ENCODE measurements at places on chromosomes 5 and 9.

- DNase-seq, result no peak
Observed at GRCh38 chr5:164475339-164475977, 970.0 kb downstream of the MAT2B start.

GRCh38 chr5:143920772-143921171 is 108.8 kb downstream of the HMHB1 start:
- DNase-seq, result no peak

- no peak for DNase-seq
Observed at GRCh38 chr5:137752905-137753690, 1.1 kb downstream of the HNRNPA0 start.

- DNase-seq, result no peak
Observed at GRCh38 chr9:77508396-77508795, 139.7 kb downstream of the GNA14 start.

DNA sequence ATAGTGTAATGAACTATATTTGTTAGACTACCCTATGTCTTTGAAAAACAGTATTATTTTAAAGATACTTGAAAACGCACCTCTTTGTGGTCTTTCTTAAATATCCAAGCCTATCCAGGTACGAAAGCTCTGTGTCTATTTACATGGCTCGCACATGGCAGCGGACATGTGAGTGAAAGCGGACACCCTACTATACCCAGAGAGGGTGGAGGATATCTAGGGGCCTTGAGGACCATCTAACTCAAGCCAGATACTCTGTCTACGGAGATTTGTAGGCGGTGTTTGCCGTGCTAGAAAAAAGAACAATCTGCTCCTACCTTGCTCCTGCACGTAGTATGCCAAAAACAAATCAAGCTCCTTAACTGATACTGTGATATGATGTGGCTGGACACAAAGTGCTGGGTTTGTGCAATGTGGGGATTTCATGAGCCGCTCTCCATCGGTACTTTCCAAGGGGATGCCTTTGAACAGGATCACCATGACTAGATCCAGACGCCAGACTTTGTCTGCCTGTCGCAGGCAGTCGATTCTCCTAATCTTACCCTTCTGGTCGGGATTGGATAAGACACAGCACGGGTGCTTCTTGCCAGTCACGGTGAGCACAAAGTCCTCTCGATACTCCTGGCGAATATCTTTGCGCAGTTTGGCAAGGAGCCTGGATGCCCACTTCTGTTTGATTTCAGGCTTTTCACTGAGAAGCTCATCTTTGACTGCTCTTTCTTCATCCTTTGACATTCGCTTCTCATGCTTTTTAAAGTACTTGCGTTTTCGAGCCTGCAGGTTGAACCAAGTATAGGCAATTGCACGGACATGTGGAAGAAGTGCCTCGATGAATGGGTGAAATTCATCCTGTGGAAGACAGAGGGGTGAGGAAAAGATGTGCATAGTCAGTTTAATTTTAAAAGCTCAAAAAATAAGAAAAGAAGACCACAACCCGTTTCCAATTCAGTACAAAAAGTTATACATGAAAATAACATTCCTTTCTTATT is 7.0 kb downstream of the NFIB start:
- no peak for DNase-seq

GRCh38 chr9:81375187-81376100 is 313.9 kb downstream of the TLE1 start:
- DNase-seq, result no peak

DNA sequence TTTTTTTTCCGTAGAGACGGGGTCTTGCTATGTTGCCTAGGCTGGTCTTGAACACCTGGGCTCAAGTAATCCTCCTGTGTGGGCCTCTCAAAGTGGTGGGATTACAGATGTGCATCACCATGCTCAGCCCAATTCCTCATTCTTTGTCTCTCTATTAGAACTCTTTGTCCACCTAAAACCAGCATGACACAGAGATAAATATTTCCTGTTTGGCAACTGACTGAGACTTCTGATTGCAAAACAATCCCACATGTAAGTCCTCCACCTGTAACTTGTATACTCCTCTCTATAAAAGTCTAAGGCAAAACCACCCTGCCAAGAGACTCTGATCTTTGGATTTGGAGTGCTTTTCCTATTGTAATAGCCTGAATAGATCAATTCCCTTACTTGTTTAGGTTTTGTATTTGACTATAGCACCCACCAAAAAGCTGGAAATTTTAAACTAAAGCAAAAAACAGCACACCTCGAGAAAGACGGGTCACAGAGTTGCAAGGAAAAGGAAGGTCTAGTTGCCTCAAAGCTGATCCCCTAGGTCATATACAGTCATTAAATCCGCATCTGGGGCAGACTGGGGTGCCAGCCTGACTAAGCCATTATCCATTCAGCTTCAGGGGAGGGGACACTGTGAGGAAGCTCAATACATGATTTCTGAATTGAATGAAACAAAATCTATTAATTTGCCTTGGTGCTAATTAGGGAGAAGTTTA is 13.5 kb upstream of the KIF27 start:
- DNase-seq, result peak; percentile 38

GRCh38 chr5:122156724-122157325 is 27.5 kb downstream of the ZNF474 start:
- DNase-seq, result no peak

DNA sequence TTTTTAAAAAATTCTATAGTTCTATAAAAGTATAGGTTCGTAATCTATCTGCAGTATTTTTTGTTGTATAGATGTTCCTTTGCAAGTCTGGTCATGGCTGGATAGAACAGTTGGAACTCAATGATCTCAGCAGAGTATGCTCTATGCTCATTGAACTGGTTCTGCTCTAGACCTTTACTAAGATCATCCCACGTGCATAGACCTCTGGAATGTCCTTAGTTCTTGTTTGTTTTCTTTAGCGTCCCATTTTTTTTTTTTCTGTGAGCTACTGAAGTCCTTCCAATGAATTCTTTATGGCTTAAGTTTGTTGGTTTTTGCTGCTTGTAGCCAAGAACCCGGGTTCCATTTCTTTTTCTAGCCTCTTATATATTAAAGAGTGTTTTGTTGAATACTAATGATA is 3.5 kb downstream of the TMEM38B start:
- no peak for DNase-seq

DNA sequence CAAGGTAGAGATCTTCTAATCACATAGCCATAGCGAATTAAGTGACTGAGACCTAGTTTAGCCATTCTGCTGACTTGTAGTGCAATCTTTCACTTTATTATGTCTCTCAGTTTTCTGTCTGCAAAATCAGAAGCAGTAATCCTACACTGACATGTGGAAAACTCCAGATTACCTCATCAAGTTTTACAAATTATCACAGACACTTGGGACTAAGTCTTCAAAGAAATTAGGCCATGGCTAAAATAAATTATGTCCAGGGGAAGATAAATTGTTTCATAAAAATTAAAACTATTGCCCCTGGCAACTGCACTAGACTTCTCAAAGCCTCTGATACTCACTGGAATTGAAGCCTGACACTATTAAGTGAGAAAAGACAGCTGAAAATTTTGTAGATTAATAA is 129.9 kb upstream of the RGMB start:
- DNase-seq, result no peak

GRCh38 chr5:164998590-164998989 is 1493.2 kb downstream of the MAT2B start:
- DNase-seq, result no peak

GRCh38 chr9:108033976-108034964 is 544.7 kb upstream of the KLF4 start:
- peak; percentile 70 for DNase-seq

DNA sequence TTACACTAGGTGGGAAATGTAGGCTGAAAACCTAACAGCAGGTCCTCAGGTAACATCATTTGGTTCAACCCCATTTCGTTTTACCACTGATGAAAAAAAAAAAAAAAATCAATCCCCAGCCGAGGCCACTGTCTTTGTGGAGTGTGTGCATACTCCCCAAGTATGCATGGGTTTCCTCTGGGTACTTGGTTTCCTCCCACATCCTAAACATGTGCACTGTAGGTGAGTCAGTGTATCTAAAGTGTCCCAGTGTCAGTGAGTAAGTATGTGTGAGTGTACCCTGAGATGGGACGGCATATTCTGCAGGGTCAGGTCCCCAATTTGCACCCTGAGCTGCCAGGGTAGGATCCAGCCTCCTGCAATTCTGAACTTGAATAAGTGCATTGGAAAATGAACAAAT is 966.5 kb upstream of the DMAC1 start:
- DNase-seq, result no peak

DNA sequence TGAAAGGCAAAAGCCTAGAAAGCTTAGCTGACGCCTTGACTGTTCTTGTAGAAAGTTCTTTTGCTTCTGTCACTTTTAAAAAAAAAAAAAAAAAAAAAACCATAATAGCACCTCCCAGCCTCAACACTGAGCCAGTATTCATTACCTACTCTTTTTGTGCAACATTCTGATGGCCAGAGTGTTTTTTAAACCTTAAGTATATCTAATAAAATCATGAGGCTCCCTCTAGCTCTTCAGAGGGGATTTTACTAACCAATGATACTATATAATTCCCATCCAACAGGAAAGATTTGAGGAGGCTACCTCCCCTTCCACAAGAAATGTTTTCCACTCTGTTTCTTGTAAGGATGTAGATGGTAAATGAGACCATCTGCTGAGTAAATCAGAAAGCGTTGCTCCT is 3.9 kb downstream of the BNC2 start:
- no peak for DNase-seq

DNA sequence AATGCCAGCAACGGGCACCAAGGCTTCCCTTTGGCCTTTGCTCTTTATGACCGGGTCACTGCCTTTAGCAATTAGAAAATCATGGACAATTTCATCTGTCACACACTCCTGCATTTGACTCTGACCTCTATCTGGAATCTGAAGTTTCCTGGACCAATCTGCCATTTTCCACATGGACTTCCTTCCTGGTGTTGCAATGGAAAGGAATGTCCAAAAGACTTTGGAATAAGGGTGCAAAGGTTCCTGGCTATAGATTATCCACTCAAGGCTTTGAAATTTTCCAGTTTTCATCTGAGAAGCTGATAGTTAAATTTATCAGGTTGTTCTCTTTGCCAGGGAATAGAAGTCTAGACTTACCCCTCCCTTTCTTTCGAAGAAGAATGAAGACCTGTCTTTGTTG is 523.1 kb upstream of the ZNF462 start:
- no peak for DNase-seq

DNA sequence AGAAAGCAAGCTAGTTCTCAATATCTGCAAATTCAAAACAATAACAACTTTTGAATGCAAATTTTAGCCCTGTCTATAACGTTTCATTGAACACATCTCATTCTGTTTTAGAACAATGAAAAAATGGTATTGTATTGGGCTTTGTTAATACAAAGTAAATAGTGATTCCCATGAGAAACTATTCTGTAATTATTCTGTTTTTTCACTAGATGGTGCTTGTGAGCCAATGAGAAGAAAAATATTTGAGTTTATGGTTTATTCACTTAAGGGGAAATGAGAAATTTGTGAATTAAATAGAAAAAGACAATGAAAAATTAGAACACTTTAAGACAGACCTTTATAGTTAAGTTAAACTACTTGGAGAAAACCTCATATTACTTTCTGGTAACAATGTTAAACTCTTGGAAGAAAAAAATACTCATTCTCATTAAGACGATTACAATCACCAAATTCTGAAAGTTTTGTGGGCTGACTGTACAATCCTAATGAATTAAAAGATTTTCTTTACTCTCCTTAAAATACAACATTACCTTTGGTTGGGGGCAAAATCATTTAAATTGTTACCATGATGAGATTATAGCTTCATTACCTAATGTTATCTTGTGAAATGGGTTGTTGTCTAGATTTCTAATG is 127.0 kb downstream of the NNT start:
- DNase-seq, result peak; percentile 17

DNA sequence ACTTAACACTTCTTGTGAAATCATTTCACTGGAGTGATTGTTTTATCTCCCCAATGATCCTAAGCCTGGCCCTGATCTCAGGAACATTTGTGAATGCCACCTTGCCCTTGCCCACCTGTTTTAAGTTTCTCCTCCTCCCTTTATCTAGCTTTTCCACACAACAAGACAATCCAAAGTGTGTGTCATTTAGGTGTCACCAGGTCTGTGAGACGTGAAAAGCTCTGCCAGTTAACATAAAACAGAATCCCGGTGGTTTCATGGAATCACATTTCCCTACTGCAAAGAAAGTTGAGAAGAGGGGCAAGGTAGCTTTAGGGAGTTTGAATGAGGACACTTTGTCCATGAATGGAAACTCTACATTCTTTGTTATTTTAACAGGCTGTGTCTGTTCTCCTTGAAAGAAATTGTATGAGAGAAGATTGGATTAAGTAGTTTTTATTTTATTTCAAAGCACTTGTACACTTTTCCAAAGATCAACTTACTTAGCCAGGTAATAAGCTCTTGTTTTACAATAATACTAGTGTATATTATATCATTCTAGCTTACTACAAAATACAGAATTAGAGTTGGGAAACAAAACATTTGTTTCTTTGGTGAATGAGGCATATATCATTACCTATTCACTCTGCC is 239.0 kb downstream of the ISL1 start:
- no peak for DNase-seq

DNA sequence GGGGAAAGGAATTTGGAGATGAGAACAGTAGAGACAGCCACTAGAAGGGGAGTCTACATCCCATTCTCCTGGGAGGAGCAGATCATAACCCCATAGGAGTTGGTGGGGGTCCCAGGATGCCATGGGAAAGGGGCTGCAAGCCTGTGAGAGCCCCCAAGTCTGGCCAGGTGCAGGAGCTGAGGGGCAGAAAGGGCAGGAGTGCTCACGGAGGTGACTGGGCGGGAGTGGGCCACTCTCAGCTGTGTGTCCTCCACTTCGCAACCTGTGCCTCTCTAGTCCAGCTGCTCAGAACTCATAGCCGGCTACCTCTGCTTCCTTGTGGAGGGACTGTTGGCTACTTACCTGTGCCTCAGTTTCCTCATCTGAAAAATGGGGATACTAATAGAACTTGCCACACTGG is 263.9 kb downstream of the FSTL4 start:
- no peak for DNase-seq

DNA sequence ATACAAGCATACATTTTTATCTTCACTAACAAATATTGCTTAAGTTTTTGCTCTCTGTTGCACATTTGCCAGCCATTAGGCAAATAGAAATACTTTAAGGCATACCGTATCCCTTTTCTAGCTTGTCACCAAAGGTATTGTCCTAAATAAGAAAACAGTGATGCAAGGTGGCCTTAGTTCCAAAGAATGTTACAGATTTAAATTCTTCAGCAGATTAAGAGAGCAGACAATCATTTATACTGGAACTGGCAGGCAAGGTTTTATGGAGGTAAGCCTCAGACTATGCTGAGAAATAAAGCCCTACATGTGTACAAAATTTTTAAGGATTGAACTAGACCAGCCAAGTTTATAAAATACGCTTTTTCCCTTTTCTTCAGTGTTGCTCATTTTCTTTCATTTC is 247.8 kb downstream of the IZUMO3 start:
- no peak for DNase-seq
